Adipocyte (in vitro differentiated cells): ENCODE measurements at places on chromosomes 16 and 17.

DNA sequence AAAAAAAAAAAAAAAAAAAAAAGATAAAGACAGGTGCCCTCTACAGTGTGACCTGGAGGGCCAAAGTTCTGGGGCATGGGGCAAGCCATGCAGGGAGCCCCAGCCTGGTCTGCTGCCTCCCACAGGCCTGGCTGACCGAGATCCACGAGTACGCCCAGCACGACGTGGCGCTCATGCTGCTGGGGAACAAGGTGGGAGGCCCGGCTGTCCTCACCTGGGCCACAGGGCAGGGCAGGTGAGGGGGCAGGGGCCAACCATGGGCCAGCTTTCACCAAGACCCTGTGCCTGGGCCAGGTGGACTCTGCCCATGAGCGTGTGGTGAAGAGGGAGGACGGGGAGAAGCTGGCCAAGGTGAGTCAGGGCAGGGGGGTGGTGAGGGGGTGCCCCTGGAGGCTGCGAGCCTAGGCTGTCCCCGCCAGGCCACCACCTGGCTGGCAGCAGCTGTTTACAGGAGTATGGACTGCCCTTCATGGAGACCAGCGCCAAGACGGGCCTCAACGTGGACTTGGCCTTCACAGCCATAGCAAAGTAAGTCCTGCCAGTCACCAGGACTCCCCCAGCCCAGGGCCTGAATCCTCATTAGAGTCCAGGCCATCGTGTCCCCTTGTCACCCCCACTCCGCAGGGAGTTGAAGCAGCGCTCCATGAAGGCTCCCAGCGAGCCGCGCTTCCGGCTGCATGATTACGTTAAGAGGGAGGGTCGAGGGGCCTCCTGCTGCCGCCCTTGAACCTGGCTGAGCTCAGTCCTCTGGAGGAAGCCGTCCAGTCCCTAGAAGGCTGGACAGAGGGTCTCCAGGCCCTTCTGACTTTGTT is 2.7 kb upstream of the TRAF7 start:
- DNase-seq: no peak

GRCh38 chr16:56116577-56116964 is 74.7 kb upstream of the GNAO1 start:
- DNase-seq: no peak

- no peak for DNase-seq
Observed at GRCh38 chr16:11666103-11667055, 1.9 kb upstream of the SNN start.

GRCh38 chr17:14429084-14429483 is 128.2 kb downstream of the HS3ST3B1 start:
- DNase-seq: no peak
